ENCODE measurements at places on chromosomes 7 and 10.

GRCh38 chr7:57385668-57386067, 64.3 kb upstream of the ZNF716 start:
- no peaks in the 10 kb centered on the region for H3K27me3 ChIP-seq
- no peak for DNase-seq
- no peak overlapping the region for H3K4me3 ChIP-seq
- H3K36me3 ChIP-seq: no peaks in the 10 kb centered on the region
- no peaks in the 10 kb centered on the region for H3K4me1 ChIP-seq
- no peak overlapping the region for H3K27ac ChIP-seq

DNA sequence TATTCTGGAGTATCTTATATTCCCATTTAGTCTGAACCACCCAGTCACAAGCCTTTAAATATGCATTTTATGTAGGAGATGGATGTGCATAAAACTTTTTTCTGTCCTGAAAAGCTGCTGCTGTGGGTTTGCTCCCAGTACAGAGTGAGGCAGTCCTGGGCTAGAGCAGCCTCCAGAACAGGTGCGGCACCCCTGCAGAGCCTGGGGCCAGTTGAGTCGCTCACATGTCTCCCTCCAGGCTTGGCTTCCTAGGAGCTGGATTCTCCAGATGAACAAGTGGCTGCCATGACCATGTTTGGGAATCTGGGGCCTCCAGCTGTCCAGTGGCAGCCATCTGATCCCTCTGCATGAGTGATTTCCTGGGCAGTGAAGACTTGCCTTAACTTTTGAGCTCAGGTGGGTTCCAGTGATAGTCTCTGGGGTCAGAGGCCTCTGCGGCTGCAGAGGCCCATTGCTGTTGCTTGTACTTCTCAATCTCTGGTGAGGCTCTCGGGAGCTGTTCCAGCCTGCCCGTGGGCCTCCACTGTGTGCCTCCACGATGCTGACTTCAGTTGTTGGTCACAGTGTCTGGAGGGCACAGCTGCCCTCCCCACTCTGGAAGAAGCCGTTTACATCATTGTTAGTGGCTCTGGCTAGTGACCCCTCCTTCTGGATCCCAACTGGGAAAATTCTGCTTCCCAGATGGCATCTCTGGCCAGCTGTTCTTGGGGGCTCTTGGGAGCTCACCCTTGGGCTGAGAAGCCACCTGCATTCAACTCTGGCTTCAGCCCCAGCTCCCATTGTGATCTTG, 120.4 kb downstream of the EMX2 start:
- H3K4me3 ChIP-seq: no peak overlapping the region
- no peaks in the 10 kb centered on the region for H3K36me3 ChIP-seq
- peaks cover 3% of the 10 kb centered on the region for H3K27me3 ChIP-seq
- DNase-seq: peak; percentile 28
- no peak overlapping the region for H3K27ac ChIP-seq

GRCh38 chr7:44894888-44895580, 9.7 kb upstream of the PURB start:
- no peaks in the 10 kb centered on the region for H3K4me1 ChIP-seq
- no peak overlapping the region for H3K27ac ChIP-seq
- no peaks in the 10 kb centered on the region for H3K36me3 ChIP-seq
- H3K4me3 ChIP-seq: peak overlapping the region; percentile 20
- H3K27me3 ChIP-seq: no peaks in the 10 kb centered on the region

- H3K4me1 ChIP-seq: peaks cover 10% of the 10 kb centered on the region
- no peaks in the 10 kb centered on the region for H3K27me3 ChIP-seq
- H3K36me3 ChIP-seq: peaks cover 4% of the 10 kb centered on the region
- no peak overlapping the region for H3K27ac ChIP-seq
- no peak overlapping the region for H3K4me3 ChIP-seq
Measured at GRCh38 chr10:124655191-124656112, 88.7 kb downstream of the FAM53B start.

- H3K4me3 ChIP-seq: peak overlapping the region; percentile 53
- H3K4me1 ChIP-seq: peaks cover 47% of the 10 kb centered on the region
- no peaks in the 10 kb centered on the region for H3K36me3 ChIP-seq
Measured at GRCh38 chr7:47536661-47537611, 45.0 kb downstream of the TNS3 start.

DNA sequence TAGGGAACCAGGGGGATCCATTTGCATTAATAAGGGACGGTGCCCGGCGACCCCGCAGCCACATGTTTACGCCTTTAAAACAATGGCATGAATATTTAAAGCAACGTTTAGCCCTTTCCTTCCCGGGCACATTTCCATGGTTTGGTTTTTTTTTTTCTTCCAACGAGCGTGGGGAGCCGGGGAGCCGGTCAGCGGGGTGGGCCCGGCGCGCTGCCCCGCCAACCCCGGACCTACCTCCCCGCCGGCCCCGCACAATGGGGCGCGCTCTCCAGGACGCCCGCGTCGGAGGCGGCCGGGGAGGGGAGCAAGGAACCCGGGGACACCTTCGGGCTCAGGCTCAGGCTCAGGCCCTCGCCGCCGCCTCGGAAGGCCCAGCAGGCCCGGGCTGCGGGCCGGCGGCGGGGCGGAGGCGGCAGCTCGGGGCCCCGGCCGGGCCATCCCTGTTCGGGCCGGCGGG, 1.0 kb downstream of the SEPHS1 start:
- DNase-seq: peak; percentile 34
- H3K4me1 ChIP-seq: peaks cover 9% of the 10 kb centered on the region
- H3K36me3 ChIP-seq: peaks cover 2% of the 10 kb centered on the region
- peak overlapping the region; percentile 87 for H3K4me3 ChIP-seq
- no peak overlapping the region for H3K27ac ChIP-seq

DNA sequence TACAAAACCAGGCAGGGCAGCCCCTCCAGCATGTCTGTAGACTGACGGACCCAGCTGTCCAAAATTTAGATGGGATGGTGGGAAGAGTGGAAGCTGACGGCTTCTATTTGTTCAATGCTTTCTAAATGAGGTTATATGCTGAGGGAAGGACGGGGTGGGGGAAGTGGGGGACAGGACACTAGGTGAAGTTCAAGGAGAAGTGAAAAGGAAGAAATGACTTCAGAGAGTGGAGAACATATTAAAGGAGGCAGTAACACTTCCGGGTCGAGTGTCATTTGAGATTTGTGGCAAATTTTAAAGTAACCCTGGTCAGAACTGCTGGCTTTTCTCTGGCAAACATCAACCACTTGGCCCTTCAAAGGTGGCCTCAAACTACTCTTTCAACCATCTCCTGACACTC, 9.4 kb downstream of the PIP4K2A start:
- no peak overlapping the region for H3K4me3 ChIP-seq
- no peak for DNase-seq
- H3K4me1 ChIP-seq: peaks cover 5% of the 10 kb centered on the region
- no peaks in the 10 kb centered on the region for H3K27me3 ChIP-seq
- no peaks in the 10 kb centered on the region for H3K36me3 ChIP-seq
- H3K27ac ChIP-seq: no peak overlapping the region

DNA sequence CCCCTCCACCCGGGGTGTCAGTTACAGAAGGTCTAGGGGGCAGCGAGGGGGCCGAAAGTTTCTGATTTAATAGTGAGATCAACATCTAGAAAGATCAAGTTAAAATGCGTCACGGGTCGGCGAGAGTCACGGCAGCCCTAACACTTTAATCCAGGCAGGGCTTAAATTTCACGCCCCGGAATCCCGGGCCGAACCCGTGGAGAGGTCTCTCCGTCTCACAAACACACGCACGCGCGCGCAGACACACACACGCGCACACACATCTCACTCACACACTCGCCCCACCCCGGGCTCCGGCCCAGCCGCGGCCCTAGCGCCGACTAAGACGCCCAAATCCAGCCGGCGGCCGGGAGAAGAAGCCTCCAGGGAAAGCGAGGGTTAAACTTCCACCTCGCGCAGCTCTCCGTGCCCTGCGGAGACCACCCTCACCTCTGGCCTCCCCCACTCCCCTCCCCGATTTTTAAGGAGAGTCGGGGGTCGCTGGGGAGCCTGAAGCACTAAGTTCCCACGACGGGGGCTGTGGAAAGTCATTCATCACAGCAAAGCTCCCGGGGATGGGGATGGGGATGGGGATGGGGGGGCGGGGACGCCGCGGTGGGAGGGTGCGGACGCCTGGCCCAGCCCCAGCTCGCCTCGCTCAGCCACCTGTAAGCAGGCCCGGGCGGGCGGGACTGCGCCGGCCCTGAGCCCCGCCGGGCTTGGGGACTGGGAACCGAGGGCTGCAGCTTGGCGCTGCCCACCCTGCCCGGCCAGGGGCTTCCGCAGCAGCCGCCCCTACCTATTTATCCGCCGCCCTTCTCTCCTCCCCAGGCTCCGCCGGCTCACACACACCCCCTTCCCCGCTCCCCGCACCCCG, 1.6 kb downstream of the PDGFA start:
- peak; percentile 77 for DNase-seq
- peaks cover 26% of the 10 kb centered on the region for H3K27me3 ChIP-seq
- H3K36me3 ChIP-seq: no peaks in the 10 kb centered on the region
- no peak overlapping the region for H3K27ac ChIP-seq
